ENCODE measurements at places on chromosomes 5 and 9.

GRCh38 chr5:171416160-171417049 lies 3.0 kb upstream of the FGF18 start:
- DNase-seq: no peak

DNA sequence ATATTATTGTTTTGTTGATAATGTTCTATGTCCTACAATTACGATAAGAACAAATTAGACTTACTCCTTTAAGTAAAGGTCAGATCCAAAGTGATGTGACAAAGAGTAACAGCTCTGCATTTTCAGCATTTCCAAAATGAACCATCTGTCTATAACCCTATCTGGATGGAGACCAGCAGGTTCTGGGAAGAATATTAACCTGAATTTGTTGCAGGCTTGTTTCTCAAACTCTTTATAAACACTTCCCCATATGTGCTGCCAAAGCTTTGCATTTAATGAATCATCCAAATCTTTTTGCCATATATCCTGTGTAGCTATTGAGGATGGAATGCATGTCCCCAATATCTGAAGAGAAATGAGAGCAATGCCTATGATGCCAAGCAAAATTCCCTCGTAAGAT lies 198.9 kb upstream of the SLC27A6 start:
- DNase-seq: no peak

GRCh38 chr5:126808521-126808988 lies 31.6 kb downstream of the LMNB1 start:
- DNase-seq: peak; percentile 18

GRCh38 chr9:135357863-135358551 lies 121.6 kb upstream of the PPP1R26 start:
- DNase-seq: no peak

DNA sequence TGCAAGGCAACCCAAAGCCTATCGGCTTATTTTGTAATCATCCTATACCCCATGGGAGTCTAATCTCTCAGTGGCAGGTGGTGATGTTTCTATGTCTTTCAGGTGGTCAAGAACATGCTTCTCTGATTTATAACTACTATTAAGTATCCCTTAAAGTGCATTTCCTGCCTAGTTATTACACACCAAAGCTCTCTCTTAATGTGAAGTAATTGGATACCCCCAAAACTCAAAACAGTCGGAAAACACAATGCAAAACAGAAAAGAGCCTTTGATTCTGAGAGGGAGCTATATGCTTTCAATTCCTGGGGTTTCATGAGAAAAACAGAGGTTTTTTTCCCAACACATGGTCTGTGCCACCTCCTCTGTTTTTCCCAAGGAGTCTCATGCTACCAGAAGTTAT lies 416.4 kb downstream of the CSNK1G3 start:
- DNase-seq: no peak

GRCh38 chr9:81595887-81596543 lies 93.3 kb downstream of the TLE1 start:
- DNase-seq: no peak

DNA sequence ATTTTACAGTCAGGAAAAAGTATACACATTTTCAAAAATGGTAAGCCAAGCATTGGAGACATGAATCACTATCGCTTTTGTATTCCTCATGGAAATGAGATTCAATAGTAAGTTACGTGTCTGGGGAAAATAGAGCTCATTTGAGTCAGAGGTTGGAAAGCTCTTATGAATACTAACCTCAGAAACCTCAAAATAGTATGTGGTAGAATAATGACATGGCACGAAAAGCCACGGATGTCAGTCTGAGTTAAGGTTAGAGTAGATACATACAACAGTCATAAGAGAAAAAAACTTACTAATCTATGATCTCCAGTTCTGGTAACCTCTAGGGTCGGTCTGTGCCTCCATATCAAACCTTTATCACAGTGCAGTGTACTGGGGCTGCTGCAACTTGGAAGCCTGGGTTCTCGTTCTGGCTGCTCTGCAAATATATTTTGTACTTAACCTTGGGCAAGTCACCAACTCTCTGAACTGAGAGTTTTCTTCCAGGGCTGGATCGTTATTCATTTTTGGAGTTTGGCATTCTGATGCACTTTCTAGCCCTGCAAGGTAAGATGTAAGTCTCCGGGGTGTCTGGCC lies 31.8 kb downstream of the MAP1B start:
- peak; percentile 89 for DNase-seq

DNA sequence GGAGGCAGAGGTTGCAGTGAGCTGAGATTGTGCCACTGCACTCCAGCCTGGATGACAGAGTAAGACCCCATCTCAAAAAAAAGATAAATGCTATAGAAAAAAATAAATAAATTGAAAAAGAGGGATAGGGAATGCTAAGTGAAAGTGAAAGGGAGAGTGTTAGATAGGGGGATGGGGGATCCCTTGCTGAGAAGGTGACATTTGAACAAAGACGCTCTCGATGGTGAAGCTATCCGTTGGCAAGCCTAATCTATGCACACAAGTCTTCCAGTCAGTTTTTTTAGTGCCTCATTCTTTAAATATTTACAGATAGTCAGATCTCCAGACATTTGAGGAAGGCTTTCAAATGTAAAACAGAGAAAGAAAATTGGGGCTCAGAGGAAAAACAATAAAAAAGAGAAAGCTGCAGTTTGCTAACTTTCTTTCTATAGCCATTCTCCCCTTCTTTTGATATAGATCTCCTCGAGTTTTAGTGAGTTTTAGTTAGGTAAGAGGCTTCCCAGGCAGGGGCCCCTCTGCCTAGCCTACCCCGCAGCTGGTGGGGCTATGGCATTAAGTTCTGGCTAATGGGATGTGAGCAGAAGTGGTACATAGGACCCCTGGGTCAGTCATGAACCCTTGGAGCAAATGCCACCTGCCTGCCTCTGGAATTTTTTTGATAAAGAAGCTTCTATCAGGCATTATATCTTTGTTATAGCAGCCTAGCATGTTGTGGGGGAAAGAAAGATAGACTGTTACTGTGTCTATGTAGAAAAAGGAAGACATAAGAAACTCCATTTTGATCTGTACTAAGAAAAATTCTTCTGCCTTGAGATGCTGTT lies 12.0 kb downstream of the GLRX start:
- DNase-seq: no peak

GRCh38 chr5:178323541-178323865 lies 90.9 kb upstream of the PHYKPL start:
- no peak for DNase-seq

DNA sequence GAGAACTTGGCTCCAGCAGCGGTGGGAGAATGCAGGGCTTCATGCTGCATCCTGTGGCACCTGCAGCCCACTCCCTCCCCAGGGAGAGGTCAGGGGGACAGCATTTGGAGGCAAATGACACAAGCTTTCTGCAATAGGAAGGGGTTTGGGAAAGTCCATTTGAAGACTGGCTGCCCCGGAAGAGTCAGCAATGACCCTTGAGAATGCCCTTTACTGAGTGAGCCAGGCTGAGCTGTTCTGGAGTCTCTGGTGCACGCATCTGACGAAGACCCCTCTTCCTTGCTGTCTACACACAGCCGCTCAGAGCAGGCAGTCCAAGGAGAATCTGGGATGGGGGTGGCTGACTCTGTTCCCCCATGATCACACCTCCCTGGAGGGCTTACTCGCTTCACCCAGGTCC lies 5.5 kb upstream of the NXNL2 start:
- no peak for DNase-seq

DNA sequence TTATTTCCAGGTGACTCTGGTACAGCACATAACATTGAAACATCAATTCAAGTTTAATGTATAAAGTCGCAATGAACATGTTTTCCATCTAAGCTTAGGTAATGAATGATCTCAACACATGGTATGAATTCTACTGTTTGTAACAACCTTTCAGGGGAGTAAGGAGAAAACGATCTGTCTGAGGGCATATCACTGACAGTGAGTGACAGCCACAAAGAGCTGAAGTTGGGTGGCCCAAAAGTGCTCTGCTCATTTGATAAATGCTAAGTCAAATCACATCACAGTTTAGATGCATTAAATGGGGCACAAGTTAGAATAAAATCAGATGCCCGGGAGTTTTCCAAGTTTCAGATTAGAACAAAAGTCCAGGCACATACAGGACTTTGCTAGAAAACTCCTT lies 1.2 kb downstream of the FANCC start:
- no peak for DNase-seq

DNA sequence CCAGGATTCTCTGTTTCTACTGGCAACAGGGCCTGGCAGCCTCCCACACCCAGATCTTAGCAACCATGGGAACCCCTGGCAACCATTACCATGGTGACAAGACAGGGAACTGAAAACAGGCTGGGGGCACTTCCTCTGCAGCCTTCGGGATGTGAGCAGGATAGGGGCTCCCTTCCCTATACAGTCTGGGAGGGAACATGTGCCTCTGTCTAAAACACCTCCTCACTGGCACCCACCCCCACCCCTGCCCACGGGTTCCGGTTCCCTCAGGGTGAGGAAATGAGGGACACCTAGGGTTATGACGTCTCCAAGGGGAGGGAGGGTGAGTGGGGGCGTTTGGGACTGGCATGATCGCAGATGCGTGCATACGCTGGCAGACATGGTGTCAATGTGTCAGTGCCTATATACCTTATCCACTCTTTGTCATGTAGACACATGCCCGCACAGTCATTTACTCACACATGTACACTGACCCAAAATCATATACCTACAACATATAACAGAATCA lies 3.0 kb upstream of the DNAJB5 start:
- DNase-seq: no peak

- DNase-seq: peak; percentile 19
These were observed 2.5 kb upstream of the TMEM174 start for GRCh38 chr5:73170522-73170921.

GRCh38 chr9:16074963-16075362 lies 522.1 kb downstream of the CCDC171 start:
- no peak for DNase-seq

DNA sequence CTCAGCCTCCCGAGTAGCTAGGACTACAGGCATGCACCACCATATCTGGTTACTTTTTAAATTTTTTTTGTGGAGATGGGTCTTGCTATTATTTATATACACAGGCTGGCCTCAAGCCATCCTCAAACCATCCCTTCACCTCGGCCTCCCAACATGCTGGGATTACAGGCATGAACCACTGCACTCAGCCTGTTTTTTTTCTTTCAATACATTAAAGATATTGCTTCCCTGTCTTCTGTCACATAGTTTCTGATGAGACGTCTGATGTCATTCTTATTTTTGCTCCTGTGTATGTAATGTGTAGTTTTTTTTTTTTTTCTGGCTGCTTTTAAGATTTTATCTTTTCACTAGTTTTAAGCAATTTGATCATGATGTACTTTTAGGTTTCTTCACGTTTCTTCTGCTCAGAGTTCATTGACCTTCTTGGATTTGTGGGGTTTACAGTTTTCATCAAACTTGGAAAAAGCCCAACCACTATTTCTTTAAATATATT lies 11.4 kb upstream of the RGS3 start:
- no peak for DNase-seq

DNA sequence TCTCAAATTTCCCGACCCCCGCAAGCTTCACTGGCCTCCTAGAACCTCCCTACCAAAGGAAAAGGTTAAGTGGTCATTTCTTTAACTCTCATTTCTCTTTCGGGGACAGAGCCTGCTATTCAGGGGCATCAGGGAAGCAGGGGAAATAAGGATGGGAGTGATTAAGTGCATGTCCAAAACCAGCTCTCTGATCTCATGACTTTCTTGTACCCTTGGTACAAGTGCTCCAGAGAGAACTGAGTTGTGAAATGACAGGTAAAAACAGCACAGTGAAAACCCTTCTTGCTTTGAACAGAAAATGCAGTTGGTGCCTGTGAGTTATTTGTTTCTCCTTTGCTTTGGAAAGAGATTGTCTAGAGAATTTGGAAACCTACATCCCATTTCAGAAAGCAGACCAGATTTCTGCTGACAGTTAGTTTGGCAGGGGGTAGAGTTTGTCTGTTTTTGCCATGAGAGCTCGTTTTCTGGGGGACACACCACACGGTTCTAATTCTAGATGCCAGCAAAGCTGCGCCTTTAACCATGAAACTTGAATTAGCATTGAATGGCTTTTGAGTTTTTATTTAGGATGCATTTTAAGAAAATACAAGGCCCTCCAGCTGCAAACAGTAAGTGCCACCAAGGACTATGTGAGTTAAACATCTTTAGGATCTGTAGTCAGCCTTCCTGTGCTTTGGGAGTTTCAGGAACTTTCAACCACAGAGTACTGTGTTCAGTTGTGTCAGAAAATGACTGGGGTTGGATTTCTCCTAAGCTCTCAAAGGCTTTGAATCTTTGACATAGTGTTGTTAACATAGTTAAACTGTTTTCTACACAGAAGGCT lies 161.7 kb upstream of the LHFPL2 start:
- no peak for DNase-seq

DNA sequence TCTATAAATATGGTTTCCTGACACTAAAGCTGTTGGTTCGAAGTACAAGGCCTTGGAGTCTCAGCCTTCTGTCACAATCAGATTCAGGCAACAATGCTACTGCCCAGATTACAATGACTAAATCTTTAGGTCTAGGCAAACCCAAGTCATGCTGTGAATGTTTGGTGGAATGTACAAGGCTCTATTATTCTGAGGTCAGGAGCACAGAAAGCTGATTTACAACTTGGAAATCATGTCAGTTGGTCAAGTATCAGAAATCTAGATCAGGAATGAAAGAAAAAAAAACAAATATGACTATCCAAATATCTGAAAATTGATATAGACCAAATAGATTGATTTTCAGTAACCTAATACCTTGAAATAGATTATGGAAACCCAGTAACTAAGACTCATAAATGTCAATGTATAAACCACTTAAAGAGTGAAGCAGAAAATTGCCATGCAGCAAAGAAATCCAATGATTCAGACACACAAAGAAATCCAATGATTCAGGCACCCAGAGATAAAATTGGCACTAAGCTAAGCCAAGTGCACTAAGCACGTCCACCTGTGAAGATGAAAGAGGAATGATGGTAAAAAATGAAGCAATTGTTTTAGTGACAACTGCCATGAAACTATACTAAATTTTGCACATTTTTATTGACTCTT lies 588.0 kb upstream of the TUSC1 start:
- no peak for DNase-seq

GRCh38 chr5:126054577-126055347 lies 368.4 kb upstream of the GRAMD2B start:
- no peak for DNase-seq

GRCh38 chr5:60257596-60258271 lies 364.2 kb upstream of the PDE4D start:
- no peak for DNase-seq

DNA sequence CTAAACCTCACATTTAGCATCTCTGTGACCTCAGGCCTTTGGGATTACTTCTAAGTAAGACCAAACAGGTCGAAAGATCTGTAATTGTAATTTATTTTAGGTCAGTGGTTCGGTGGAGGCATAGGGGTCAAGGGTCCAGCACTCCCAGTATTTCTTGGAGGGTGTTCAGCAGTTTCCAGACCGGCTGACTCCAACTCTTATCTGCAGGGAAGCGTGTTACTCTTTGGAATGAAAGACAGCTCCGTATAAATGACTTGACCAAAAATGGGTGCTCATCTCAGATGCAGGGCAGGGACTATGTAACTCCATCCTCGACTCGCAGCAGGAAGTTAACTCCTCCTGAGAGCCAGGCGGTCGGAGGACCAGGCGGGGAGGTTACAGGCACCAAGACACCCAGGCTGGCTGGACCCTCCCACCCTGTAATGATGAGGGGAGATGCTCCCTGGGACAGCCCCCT lies 620 bp upstream of the VPS13A start:
- DNase-seq: no peak

All from H4 (cell line).